Left lobe of liver (tissue), 2 donors: ENCODE measurements at places on chromosomes 2 and 18. TPM values are rescaled to one million over a fixed set of nuclear protein-coding genes. Genes with fewer than 3 reads are reported as not detected.

NGEF gene
- 23.7 TPM for total RNA-seq

PDE1A gene
- 1.1 TPM for total RNA-seq

DNA sequence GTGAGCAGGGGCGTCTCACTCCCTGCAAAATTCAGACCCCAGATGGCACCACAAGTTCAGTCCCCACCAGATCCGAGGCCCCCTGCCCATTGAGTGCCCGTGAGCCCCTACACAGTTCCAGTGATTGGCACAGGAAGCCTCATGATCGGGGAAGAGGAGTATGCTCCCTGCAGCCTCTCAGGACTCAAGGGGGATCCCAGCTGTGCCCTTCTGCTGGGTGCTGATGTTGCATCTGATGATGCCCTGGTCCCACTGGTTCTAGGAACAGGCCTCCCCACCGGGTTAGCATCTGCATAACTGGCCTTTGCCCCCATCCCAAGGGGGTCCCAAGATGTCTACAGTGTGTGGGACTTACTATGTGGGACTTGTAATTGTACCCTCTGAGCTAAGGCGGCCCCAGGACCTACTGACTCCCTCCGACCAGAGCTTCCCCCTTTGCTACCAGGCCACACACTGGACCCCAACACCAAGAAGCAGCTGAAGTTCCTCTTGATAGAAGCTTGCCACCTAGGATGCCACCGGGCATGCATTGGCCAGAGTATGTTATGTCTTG, 8.6 kb downstream of the ALPG start:
- DNase-seq = no peak

DNA sequence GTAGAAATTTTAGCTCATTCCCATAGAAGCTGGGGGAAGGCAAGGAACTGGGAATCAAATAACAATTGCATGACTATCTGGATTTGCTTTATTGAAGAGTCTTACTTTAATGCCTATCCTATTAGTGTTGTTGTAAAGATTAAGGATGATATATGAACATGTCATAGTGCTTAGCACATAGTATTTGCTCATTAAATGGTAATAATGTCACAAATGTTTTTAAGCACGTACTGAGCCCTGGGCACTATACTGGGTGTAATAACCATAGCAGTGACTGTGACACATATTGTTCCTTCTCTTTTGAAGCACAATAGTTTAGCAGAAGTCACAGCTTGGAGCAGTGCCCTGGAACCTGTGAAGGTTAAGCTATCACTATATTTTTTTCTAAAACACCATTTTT, 47.2 kb upstream of the DTNB start:
- DNase-seq = no peak

- peak; percentile 48 for DNase-seq
Observed at GRCh38 chr18:79945118-79946042, 6.1 kb downstream of the SLC66A2 start.

GRCh38 chr18:40849886-40850285, 1105.1 kb upstream of the PIK3C3 start:
- DNase-seq = no peak
